ENCODE measurements at places on chromosomes 4 and X. TPM values are rescaled to one million over a fixed set of nuclear protein-coding genes. Genes with fewer than 3 reads are reported as not detected.

The AMTN gene
- total RNA-seq, result not detected

The MAP3K15 gene
- not detected for total RNA-seq

The HSD17B13 gene
- 0.54 TPM for total RNA-seq

The TRPC5OS gene
- not detected for total RNA-seq

- no peak for ATAC-seq
Measured at GRCh38 chrX:19883878-19884277, 3.5 kb downstream of the SH3KBP1 start.

- no peak for ATAC-seq
Measured at GRCh38 chr4:167890226-167890625, 202.1 kb upstream of the ANXA10 start.

GRCh38 chr4:21083413-21083812 lies 383.2 kb downstream of the PACRGL start:
- ATAC-seq, result no peak

- no peak for ATAC-seq
Measured at GRCh38 chrX:137748827-137749226, 182.9 kb downstream of the ZIC3 start.

DNA sequence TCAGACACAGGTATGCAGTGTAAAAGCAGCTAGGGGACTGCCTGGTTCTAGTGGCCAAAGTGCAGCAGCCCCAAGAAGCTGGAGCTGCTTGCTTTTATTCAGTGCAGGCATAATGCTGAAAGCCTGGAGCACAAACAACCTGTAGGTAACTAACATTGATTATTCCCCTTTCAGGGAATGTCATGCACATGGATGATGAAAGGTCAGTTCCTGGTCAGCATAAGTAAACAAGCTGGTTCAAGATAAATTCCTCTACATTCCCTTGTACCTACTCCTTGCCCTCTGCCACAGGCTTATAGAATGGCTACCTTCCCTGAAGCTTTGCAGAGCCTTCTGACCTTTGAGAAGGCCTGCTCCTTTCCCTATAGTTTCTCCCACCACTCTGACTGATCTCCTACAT lies 1318.5 kb upstream of the ADGRL3 start:
- ATAC-seq, result no peak

DNA sequence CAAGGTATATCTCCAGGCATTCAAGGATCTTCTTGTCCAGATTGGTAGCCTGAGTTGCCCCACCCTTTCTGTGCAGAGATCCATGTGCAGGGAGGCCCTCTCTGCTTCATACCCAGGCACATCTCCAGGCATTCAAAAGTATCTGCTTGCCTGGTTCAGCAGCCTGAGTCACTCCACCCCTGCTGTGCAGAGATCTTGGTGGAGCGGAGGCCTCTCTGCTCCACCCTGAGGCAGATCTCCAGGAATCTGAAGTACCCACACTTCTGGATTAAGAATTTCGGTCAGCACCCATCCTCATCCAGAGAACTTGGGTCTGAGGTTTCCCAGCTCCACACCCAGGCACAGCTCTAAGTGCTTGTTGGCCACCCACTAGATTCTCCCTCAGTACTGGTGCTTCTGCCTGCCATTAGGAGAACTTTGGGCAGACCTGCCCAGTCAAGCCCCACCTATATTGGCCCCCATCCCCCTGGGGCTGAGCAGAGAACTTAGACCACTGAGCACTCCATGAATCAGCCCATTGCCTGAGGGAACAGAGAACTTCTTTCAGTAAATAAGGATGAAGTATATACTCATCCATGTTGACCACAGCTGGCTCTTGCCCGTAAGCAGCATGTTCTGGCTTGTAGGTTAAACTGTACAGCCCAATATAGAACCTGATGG lies 199.5 kb upstream of the ZCCHC13 start:
- ATAC-seq, result no peak

- ATAC-seq, result no peak
Measured at GRCh38 chr4:58453956-58454355, 1343.8 kb upstream of the IGFBP7 start.

DNA sequence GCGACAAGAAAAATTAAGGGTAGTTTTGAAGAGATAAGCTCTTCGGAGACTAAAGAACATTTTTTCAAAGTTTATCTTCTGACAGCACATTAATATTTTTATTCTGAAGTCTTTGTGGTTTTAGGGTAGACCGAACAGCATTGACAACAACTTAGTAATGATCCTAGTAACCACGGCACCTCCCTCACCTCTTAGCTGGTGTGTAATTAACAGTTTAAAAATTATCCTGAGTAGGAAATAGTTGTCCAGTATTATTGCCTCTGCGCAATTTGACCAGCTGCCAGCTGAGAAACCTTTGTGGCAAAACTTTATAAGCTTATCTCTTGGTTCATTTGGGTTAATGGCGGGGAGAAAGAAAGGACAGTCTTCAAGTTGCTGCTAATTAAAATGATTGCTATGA lies 213.6 kb downstream of the CBLL2 start:
- ATAC-seq, result no peak

GRCh38 chr4:123471655-123472369 lies 75.2 kb downstream of the SPRY1 start:
- ATAC-seq, result no peak

DNA sequence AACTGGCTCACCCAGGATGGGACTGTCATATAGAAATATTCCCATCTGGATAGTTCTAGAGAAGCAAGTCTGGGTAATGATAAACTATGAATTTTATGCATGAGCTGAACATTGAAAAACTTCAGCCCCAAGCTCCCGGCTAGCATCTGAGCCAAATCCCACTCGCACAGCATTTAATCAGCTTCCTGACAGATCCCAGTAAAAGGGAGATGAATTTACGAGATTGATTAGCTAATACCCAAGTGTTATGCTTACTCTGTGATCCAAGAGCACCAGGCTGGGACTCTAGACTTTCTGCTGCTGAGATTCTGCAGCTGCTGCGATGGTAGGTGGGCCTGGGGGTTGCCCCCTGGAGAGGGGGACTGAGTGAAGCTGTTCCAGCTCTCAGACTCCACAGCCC lies 28.0 kb downstream of the FRMPD3 start:
- no peak for ATAC-seq

DNA sequence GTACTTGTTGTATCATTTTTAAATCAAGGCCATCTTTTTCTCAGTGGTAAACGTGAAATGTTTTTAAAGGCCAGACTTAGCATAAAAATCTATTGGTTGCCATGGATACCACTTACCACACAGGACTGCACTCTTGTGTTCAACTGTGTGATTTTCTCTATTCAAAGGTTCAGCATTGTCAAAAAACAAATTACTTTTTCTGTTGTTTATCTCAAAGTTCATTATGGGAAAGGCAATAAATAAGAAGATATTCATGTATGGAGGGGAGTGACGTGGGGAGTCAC lies 231.0 kb upstream of the GATB start:
- ATAC-seq, result no peak

DNA sequence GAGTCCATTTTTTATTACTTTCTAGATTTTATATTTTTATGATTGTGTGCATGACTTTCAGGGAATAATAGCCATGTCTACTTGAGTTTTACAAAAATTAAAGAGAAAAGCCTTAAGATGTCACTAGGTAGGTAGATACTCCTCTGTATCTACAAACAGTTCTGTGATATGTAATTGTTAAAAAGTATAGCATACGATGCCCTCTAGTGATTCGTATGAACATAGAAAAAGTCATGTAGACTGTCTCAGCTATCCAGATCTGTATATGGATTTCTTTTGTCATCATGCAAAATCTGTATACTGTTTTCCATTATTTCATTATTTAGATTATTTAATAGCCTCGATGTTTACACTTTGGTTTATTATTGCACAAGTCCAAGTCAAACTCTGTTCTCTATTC lies 856.6 kb downstream of the CENPC start:
- ATAC-seq, result no peak

DNA sequence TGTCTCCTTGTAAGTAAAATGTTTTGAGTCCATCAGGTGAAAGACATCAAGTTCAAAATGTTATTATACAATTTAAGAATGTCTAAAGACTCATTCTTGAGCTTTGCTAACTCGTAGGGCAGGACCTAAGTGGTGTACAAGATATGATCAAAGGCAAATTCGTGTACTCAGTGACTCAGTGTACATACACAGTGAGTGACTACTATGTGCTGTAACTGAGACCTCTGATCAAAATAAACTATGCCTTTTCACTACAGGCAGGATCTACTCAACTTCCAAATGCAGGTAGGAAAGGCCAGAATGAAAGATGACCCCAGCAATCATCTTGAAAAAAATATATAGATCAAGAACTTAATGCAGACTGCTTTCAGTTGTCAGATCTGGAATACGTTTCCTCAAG lies 49.9 kb downstream of the ADGRG2 start:
- no peak for ATAC-seq
